ENCODE measurements at places on chromosomes 7 and 10. TPM values are rescaled to one million over a fixed set of nuclear protein-coding genes. Genes with fewer than 3 reads are reported as not detected.
A peak's percentile ranks its signal among the peaks of the same experiment; 100 is the strongest.

- DNase-seq: no peak
Observed at GRCh38 chr7:143433759-143434158, 9.5 kb upstream of the TAS2R60 start.

GRCh38 chr7:94249631-94250030 lies 145.1 kb upstream of the COL1A2 start:
- DNase-seq: no peak

DNA sequence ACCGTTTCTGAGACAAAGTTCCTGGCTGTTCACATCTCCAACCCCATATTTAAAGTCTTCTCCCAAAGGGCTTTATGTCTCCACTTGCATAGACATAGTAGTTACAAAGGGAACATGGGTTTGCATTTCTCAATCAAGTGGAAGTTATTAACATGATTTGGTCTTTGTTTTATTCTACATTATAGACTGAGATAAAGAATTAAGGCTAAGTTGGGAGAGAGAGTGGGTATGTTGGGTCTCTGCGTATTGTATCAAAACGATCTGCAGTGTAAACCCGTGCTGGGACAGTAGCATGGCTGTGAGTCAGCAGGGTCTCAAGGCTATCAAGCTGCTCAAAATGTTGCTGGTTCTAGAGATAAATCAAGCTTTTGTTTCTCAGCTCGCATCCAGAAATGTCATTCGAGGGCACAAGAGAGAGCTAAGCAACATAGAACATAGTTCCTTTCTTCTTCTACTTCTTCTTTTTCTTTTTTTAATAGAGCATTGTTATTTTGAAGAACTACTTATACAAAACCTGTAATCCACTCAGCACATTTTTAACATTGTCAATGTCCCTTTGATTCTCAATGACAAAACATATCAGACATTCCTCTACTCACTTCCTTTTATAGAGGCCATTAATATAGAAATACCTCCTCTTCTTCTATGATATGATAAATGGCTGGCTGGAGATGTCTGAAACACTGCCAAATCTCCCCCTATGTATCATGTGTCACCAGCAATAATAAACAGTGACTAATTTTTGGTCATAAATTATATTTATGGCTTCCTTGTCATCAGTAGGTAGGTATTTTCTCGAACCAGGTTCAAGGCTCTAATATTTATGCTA lies 34.5 kb upstream of the RHOBTB1 start:
- DNase-seq: no peak

DNA sequence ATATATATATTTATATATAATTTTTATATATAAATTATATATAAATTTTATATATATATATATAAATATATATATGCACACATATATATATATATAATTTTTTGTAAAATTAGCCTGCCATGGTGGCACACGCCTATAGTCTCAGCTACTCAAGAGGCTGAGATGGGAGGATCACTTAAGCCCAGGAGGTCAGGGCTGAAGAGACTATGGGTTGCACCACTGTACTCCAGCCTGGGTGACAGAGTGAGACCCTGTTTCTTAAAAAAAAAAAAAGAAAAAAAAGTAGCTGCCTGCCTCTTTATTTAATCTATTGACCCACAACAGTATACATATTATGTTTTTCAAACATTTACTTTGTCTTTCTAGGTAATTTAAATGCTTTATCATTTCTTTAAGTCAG lies 19.2 kb downstream of the BCAP29 start:
- no peak for DNase-seq

- DNase-seq: no peak
Observed at GRCh38 chr7:19290968-19291367, 145.7 kb upstream of the FERD3L start.

GRCh38 chr10:135601-136464 lies 578 bp downstream of the ZMYND11 start:
- DNase-seq: peak; percentile 47

GRCh38 chr10:112082120-112082519 lies 101.4 kb downstream of the GPAM start:
- DNase-seq: peak; percentile 21

DNA sequence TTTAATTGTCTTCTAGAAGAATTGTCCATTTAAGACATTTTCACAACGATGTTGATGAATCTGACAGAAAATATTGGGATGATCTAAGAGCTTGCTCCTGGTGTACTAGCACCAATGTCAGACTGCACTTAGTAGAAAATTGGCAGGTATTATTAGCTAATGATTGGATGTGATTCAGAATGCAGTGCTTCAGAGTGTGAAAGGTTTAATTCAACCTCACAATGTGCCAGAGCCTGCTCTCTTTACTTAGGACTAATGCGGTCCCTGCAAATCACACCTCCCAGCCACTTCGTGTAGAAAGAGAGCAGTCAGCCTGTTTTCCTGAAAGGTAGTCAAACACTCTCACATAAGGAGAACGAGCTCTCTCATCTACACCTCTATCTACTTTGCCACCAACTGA lies 197.5 kb downstream of the ZNF438 start:
- no peak for DNase-seq

GRCh38 chr10:62196528-62196927 lies 72.1 kb downstream of the RTKN2 start:
- DNase-seq: no peak

DNA sequence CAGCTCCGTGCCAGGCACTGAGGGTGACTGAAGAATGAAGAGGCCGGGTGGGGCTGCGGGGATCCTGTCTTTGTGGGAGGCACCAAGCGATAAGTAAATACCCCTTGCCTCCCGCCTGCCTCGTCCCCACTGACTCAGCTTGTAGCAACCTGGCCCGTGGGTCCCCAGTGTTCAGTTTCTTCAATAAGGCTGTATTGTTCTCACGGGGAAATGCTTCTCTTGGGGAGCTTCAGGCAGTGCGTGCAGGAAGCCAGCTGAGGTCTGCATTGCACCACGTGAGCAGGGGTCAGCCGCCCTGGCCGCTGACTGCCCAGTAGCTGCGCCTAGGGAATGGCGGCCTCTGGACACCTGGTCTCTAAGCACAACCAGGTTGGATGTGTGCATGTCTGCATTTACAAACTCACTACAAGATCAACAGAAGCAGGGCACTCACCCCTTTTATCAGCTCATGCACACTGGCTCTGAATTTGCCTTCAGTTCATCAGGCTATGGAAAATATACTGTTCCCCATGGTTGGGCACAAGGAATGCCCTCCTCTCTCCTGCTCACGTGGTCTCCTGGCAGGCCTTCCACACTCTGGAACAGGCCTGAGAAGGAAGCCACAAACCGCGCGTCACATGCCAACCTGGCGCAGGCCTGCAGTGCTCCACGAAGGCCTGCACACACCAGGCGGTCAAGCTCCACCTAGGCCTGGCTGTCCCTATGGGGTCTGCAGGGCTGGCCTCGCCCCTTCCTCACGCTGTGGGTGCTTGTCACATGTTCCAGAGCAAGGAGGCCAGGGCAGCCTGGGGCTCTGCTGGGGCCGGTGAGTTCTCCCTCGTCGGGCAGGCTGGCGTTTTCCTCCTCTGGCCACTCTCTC lies 135.7 kb upstream of the RNF32 start:
- no peak for DNase-seq

GRCh38 chr10:59382831-59383295 lies 20.5 kb upstream of the FAM13C start:
- DNase-seq: no peak

- DNase-seq: no peak
Observed at GRCh38 chr7:36962367-36962766, 238.1 kb upstream of the AOAH start.

DNA sequence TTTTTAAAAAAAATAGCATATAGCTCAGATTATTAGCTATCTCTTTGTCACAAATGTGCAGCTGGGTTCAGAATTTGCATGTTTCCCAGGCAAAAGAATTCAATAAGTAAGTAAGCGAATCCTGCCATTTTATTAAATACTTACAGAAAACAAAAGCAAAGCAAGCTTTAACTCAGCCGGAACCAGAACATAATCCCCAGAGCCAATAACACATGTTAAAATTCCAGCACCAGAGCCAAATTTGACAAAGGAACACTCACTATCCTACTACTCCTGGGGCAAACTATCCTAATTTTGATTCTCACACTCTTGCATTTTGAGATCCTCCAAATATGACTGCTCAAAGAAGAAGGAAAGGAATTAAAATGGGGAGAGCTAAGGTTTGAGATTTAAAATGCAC lies 32.6 kb downstream of the LRRTM3 start:
- DNase-seq: no peak

Gene CNTNAP2
- 137 TPM for total RNA-seq

Gene PGAM2
- total RNA-seq: 13.0 TPM

Gene EPO
- total RNA-seq: not detected

Gene TMEM196
- 12.9 TPM for total RNA-seq

Gene SHLD2
- 28.7 TPM for total RNA-seq

Gene KCNIP2
- total RNA-seq: 8.3 TPM

Gene RBP3
- not detected for total RNA-seq

Gene FRG2B
- not detected for total RNA-seq

All from cerebellum (tissue), 4 donors.